Type B pancreatic cell (in vitro differentiated cells): ENCODE measurements at places on chromosomes 1 and 21.

DNA sequence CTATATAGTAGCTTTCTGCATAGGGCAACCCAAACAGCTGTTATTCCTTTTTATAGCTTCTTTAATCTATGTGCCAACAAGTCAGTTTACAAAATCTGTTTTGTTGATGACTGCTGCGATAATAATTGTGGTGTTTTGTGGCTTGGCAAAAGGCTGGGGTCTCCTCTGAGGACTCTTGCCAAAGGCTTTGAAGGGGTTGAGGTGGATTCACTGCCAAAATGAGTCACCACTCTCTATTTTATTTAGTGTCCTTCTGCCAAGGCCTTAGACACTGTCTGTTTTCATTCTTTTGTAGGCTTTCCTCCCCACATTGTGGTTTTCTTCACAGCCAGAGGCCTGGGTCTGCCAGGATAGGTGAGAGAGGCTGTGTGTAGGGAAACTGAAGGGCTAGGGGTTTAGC is 161.8 kb downstream of the NFIA start:
- no peak for DNase-seq

DNA sequence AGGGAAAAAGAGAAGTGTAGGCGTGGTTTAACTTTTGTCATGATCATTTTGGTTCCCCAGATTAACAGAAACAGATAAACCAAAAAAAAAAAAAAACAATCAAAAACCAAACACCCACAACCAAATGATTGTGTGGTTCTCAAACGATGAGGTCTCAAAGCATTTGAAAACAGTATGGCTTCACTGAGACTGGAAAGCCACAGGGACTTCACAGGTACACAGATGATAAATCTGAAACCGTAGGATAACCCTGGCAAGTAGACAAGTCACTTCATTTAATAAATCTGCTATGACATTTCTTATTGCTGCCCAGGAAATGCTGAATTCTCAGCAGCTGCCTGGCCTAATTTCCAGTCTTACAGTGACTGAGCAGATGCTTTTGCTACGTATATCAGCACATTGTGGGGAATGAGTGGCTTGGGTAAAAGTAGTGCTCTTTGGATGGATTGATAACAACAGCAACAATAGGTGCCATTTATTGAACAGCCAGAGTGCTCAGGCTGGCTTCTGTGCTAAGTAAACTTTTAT is 6.1 kb downstream of the ST6GALNAC3 start:
- no peak for DNase-seq

DNA sequence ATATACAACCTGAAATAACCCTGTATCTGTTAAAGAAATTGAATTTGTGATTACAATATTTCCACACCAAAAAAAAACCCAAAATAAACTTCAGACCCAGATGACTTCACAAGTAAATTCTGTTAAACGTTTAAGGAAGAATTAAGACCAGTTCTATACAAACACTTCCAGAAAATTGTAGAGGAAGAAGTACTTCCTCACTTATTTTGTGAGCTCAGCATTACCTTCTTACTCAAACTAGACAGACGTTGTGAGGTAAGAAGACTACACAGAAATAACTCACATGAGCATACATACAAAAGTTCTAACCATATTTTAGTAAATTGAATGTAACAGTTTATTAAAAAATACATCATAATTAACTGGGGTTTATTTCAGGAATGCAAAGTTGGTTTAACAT is 18.8 kb downstream of the RALGPS2 start:
- DNase-seq = no peak

DNA sequence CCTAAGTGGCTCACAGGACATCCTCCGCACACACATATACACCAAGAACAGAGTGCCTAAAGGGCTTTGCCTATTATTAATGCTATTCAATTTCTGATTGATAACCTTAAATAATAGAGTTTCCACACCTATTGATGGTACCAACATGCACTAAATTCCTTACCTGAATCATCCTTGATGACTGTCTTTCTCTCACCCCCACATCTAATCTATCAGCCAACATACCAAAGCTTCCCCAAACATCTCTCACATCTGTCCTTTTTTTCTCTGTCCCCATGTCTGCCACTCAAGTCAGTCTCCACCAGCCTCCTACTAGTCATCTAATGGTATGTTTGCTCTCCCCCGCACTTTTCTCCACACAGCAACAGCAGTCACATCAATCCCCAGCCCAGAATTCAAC is 174.4 kb downstream of the DSCAM start:
- no peak for DNase-seq

GRCh38 chr21:22145545-22145944 is 1147.3 kb downstream of the NCAM2 start:
- DNase-seq = no peak

- DNase-seq = no peak
These were observed 8.8 kb upstream of the CTBS start for GRCh38 chr1:84582802-84583587.

- no peak for DNase-seq
These were observed 406.2 kb downstream of the PTPRU start for GRCh38 chr1:29642519-29642918.

DNA sequence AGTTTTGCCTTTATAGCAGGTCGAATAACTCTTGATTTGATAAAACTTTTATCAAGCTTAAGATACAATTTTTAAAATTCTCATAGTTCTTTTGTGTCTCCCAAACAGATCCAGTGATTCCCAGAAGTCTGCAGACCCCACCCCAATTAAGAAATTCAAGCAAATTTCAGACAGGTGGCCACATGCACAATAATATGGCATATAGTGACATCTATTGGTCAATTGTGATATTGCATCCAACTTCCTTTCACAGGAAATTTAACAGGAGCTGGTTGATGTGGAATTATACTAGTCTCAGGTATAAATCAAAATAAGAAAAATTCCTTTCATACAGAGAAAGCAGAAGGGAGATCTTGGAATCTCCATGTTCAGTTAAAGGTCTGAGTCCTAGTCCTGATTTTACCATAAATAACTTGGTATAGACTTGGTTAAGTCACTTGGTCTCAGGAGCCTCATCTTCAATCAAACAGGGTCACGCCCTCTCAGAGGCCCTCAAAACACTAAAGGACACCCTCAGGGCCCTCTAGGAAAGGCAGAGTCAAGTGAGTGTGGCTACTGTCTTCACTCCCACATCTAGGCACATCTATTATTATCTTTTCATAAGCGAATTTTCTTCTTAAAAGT is 24.1 kb downstream of the PIGM start:
- DNase-seq = no peak

GRCh38 chr1:39048745-39049370 is 22.7 kb downstream of the NDUFS5 start:
- no peak for DNase-seq

- DNase-seq = no peak
These were observed 35.6 kb upstream of the TADA1 start for GRCh38 chr1:166911624-166912023.

DNA sequence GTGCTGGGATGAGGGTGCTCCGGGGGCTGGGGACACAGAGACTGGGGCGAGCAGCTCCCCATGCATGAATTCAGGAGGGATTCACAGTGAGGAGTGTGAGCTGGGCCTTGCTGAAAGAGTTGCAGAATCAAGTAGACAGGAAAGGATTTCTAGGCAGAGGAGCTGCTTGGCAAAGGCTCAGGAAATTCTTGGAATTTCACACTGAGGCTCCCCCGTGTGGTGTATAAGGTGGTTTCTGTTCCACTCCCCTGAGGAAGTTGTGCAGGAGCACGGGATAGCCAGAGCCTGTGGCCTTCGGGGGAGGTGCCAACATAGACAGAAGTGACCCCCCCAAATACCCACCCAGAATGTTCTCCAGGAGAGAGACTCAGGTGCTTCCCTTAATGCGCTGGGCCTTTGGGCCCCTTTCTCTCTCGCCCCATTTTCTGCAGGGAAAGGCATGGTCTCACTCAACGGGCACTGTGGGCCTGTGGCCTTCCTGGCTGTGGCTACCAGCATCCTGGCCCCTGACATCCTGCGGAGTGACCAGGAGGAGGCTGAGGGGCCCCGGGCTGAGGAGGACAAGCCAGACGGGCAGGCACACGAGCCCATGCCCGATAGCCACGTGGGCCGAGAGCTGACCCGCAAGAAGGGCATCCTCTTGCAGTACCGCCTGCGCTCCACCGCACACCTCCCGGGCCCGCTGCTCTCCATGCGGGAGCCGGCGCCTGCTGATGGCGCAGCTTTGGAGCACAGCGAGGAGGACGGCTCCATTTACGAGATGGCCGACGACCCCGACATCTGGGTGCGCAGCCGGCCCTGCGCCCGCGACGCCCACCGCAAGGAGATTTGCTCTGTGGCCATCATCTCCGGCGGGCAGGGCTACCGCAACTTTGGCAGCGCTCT is 58.5 kb upstream of the ACTL8 start:
- no peak for DNase-seq

DNA sequence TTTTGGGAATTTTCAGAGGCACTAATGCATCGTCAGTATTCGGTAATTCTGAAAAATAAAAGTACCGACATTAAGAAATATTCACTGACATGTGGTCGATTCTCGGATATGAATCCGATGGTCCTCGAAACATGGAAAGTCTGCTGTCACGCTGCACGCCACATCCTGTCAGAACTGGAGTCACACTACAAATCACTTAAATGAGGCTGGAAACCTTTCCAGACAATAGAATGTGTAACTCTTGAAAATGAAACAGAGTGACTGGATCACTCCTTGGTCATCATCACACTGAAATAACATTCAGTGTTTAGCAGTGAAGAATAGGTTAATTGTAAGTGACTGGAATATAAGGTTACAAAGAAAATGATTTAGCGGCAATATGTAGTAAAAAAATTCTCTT is 620.1 kb upstream of the ADAMTS5 start:
- no peak for DNase-seq
